Psoas muscle (tissue), 8 donors: ENCODE measurements at places on chromosomes 2 and 18. TPM values are rescaled to one million over a fixed set of nuclear protein-coding genes. Genes with fewer than 3 reads are reported as not detected.
A peak's percentile ranks its signal among the peaks of the same experiment; 100 is the strongest.

Gene SIGLEC15
- total RNA-seq = not detected

GRCh38 chr18:34591920-34592444 lies 118.1 kb upstream of the DTNA start:
- no peak for DNase-seq

DNA sequence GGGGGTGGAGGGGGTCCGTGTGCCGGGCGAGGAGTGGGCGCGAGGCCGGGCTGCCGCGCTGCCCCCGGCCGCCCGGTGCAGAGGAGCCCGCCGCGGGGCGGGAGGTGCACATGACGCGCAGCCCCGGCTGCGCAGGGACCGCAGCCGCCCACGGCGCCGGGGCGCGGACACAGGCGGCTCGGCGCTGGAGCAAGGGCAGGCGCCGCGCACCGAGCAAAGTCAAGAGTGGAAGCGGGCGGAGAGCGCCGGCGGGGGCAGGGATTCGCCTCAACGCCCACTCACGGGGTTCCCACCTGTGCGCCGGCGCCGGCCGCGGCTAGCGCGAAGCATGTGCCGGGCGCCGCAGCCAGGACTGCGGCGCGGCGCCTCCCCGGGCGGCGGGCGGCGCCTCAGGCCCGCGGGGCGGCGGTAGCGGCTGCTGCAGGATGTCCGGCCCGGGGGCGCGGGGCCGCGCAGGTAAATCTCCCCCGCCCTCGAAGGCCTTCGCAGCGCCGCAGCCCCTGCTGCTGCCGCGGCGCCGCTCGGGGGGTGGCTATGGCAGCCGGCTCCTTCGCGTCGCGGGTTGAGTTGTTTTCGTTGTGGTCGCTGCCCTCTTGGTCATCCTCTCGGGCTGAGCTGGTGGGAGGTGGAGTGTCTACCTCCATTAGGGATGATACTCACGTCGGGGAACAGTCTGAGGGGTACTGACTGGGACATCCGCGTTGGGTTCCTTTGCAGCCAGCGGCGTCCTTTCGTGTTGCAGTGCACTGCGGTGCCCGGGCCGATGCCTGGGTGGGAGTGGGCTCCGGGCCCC lies 216.3 kb upstream of the DTNA start:
- peak; percentile 73 for DNase-seq

DNA sequence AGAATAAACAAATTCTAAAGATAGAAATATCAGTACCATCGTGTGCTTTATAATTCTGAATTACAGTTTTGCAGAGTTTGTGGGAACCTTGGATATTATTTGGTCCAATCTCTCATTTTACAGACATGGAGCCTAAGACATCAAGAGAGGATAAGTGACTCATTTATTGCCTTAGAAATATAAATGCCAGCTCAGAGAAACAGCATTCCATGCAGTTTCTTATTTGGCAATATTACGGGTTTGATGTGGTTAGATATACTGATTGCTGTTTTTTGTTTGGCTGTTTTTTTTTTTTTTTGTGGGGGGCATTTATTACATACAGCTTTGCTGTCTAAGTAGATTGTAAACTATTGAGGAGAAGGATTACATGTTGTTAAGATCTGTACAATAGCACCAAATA lies 1241.1 kb upstream of the LRRTM1 start:
- no peak for DNase-seq

DNA sequence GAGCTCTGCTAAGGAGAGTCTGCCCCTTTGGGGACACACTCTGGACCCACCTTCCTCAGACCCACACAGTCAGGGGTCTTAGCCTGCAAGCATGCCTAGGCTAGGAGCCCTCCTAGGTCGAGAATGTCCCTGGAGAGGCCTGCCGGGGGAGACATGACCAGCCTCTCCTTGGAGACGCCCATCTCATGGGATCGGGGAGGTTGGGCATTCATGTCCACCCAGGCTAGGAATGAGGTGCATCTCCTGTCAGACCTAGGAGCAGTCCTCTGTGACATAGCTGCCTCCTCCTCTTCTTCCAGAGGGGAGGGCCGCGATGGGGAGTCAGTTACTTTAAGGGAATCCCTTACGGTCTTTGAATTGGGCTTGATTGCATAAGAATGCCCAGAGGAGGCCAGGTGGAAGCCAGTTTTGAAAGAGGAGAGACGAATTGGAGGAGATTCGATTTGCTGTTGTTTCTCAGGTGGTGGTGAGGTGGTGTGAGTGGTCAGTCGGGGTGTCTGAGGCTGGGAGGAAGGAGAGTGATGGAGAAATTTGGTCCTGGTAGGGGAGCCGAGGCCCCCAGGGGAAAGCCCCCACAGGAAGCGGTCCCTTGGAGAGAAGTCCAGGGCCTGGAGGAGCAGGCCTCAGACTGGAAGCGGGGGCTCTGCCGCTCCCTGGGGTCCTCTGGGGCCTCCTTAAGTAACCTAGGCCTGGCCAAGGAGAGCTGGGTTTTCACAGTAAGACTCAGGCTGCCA lies 241.3 kb downstream of the DYSF start:
- no peak for DNase-seq

DNA sequence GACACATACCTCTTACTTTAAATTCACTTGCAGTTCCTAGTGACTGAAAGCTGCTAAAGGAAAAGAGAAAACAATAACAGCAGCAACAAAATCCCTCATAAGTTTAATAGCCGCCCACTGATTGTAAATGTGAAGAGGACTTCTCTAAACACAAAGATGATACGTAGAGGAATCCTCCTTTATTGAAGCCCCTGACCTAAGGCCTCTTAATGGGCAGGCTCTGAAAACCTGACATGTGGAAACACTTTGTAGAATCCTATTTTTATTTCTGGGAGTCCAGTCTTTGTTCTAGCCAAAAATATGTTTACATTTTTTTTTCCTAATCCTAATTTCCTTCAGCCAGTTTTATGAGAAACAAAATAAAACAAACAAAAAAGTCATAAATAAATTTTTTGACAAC lies 1277.7 kb upstream of the CELF4 start:
- no peak for DNase-seq
